ENCODE measurements at places on chromosomes 13 and 19.

GRCh38 chr13:110119935-110120905, 186.7 kb downstream of the COL4A1 start:
- peaks cover 24% of the 10 kb centered on the region for H3K27me3 ChIP-seq
- no peaks in the 10 kb centered on the region for H3K36me3 ChIP-seq
- H3K27ac ChIP-seq, result no peak overlapping the region
- DNase-seq, result peak; percentile 9
- no peak overlapping the region for H3K4me3 ChIP-seq

DNA sequence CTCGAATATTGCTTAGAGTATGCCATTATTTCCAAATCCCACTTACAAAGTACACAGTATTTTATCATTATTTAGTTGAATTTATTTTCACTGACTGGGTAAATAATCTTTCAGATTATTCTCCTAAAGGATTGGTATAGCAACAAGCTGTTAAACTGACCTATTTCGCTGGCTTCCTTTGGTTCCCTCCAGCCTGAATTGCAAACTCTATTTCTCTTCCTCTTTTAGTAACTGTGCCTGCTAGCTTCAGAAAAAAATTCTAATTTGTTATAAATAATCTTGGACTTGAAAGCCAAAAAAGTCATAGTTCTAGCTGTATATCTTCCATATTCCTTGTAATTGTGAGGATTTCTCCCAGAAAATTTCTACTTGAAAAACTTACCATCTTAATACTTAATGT, 15.0 kb upstream of the CCNA1 start:
- H3K36me3 ChIP-seq, result peaks cover 6% of the 10 kb centered on the region
- no peak for DNase-seq
- H3K4me1 ChIP-seq, result peaks cover 58% of the 10 kb centered on the region
- H3K4me3 ChIP-seq, result no peak overlapping the region
- peak overlapping the region; percentile 29 for H3K27ac ChIP-seq
- H3K27me3 ChIP-seq, result peaks cover 11% of the 10 kb centered on the region

- no peaks in the 10 kb centered on the region for H3K4me1 ChIP-seq
- peaks cover 44% of the 10 kb centered on the region for H3K36me3 ChIP-seq
- no peak for DNase-seq
- H3K27ac ChIP-seq, result no peak overlapping the region
Observed at GRCh38 chr13:36973621-36974295, 25.4 kb downstream of the ALG5 start.

GRCh38 chr13:33172911-33173310, 112.6 kb downstream of the STARD13 start:
- no peak for DNase-seq
- H3K27ac ChIP-seq, result no peak overlapping the region
- peaks cover 19% of the 10 kb centered on the region for H3K27me3 ChIP-seq
- H3K4me1 ChIP-seq, result no peaks in the 10 kb centered on the region
- H3K4me3 ChIP-seq, result no peak overlapping the region
- H3K36me3 ChIP-seq, result no peaks in the 10 kb centered on the region
